ENCODE measurements at places on chromosomes 7 and 10.

- H3K4me3 ChIP-seq, result no peak overlapping the region
- no peak overlapping the region for H3K27ac ChIP-seq
Measured at GRCh38 chr7:103119791-103120291, 29.1 kb downstream of the NAPEPLD start.

DNA sequence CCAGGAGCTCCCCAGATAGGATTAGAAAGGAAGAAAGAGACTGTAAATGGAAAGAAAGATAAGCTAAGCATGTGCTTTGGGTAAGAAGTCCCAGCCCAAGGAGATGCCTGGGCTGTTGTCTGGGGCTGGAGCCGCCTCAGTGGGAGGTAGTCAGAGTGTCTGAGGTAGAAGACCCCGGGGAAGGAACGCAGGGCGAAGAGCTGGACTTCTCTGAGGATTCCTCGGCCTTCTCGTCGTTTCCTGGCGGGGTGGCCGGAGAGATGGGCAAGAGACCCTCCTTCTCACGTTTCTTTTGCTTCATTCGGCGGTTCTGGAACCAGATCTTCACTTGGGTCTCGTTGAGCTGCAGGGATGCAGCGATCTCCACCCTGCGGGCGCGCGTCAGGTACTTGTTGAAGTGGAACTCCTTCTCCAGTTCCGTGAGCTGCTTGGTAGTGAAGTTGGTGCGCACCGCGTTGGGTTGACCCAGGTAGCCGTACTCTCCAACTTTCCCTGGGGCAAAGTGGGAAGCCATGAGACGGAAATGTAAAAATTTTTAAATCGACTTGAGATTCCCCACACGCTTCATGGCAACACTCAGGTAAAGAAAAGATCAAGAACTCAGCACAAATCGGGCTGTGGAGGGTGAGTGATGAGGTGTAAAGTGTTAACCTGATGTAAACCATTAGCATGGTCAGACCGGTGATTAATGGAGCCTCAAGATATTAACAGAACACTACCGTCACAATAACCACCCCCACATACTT, 1.3 kb downstream of the HOXA1 start:
- no peak overlapping the region for H3K27ac ChIP-seq
- DNase-seq, result no peak
- H3K27me3 ChIP-seq, result peaks cover 4% of the 10 kb centered on the region
- H3K36me3 ChIP-seq, result no peaks in the 10 kb centered on the region

- peaks cover 12% of the 10 kb centered on the region for H3K4me1 ChIP-seq
- no peak overlapping the region for H3K27ac ChIP-seq
- H3K4me3 ChIP-seq, result no peak overlapping the region
- H3K27me3 ChIP-seq, result no peaks in the 10 kb centered on the region
Measured at GRCh38 chr10:88114368-88114767, 250.9 kb downstream of the PTEN start.

- no peak overlapping the region for H3K27ac ChIP-seq
- H3K36me3 ChIP-seq, result no peaks in the 10 kb centered on the region
- DNase-seq, result no peak
- H3K4me3 ChIP-seq, result no peak overlapping the region
- H3K4me1 ChIP-seq, result no peaks in the 10 kb centered on the region
Measured at GRCh38 chr7:70384024-70384423, 747.9 kb upstream of the GALNT17 start.

GRCh38 chr10:21764466-21765189, 230.6 kb downstream of the MLLT10 start:
- H3K27me3 ChIP-seq, result no peaks in the 10 kb centered on the region
- no peak overlapping the region for H3K4me3 ChIP-seq
- H3K36me3 ChIP-seq, result no peaks in the 10 kb centered on the region
- H3K27ac ChIP-seq, result no peak overlapping the region

- no peaks in the 10 kb centered on the region for H3K4me1 ChIP-seq
- H3K27me3 ChIP-seq, result no peaks in the 10 kb centered on the region
- no peak overlapping the region for H3K27ac ChIP-seq
- no peak overlapping the region for H3K4me3 ChIP-seq
- no peak for DNase-seq
Measured at GRCh38 chr7:46513447-46513848, 592.4 kb upstream of the IGFBP3 start.

GRCh38 chr7:79547132-79547531, 93.7 kb upstream of the MAGI2 start:
- no peaks in the 10 kb centered on the region for H3K36me3 ChIP-seq
- no peaks in the 10 kb centered on the region for H3K27me3 ChIP-seq
- no peak overlapping the region for H3K27ac ChIP-seq
- no peaks in the 10 kb centered on the region for H3K4me1 ChIP-seq
- DNase-seq, result no peak
- no peak overlapping the region for H3K4me3 ChIP-seq

Measured in liver (tissue), 10 donors.